ENCODE measurements at places on chromosomes 7 and 10.

- DNase-seq, result no peak
Measured at GRCh38 chr7:47588704-47589225, 6.9 kb upstream of the TNS3 start.

GRCh38 chr7:38294926-38295325, 21.5 kb upstream of the TARP start:
- DNase-seq, result no peak

- no peak for DNase-seq
Measured at GRCh38 chr10:119353421-119353820, 146.1 kb downstream of the GRK5 start.

- no peak for DNase-seq
Measured at GRCh38 chr7:139086454-139086853, 23.1 kb downstream of the ZC3HAV1 start.

GRCh38 chr10:11397077-11397965, 214.1 kb downstream of the USP6NL start:
- no peak for DNase-seq

DNA sequence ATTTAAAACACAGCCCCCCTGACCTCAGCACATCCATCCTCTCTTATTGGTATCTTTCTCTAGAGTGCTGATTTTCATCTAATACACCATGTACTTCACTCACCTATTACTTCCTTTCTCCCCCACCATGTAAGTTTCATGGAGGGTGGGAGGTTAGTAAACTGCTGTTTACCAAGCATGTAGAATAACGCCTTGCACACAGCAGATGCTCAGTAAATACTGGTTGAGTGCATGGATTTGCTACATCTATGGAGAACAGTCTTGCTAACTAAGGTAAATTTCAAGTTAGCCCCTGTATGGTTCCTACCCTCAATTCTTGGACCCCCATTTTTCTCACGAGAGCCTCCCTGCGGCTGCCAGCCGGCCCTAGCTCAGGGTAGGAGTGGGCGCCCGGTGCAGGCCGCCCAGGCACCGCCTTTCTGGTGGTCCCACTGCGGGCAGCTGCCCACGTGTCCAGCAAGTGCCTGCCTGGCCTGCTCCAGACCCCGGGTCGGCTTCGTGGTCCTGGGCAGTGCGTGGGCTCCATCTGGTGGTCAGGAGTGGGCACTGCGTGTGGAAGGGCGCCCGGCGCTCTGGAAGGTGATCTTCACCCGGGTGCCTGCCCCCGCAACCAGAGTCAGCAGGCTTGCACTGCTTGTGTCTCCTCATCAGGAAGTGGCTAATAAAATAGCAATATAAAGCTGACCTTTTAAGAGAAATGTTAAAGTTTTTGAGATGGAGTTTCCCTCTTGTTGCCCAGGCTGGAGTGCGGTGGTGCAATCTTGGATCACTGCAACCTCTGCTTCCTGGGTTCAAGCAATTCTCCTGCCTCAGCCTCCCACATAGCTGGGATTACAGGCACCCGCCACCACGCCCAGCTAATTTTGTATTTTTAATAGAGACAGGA, 63.4 kb upstream of the DNAJB6 start:
- DNase-seq, result peak; percentile 34

DNA sequence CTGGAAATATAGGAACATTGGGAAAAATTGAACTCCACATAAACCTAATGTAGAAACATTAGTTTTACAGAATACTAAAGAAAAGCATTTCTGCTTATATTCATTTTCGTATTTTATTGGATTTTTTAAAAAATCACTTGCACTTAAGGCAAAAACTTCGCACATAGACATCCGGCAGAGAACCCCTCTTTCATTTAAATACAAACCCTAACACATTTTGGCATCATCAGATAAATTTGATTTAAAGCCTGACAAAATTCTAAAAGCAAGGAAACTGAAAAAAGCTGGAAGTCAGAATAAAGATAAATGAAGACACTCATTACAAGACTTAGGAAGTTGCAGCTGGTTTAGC, 396 bp upstream of the EXOC4 start:
- DNase-seq, result no peak

DNA sequence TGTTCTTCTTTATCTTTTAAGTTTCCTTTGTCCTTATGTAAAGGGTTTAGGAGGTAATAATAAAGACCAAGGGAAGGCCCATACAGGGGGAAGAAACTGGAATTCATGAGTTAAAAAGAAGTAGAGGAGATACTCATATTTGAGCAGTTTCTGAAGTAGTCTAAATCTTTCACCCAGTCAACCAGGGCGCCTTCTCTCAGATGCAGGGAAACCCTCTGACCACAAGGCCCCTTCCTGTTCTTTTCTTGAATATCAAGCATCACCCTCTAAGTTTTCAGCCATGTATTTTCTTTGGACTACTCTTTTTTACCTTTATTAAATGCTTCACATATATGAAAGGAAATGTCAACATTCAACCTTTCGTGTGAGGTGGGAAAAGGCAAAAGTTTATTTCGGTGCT, 630.8 kb downstream of the SUGCT start:
- no peak for DNase-seq

GRCh38 chr10:14385596-14386593, 55.2 kb upstream of the FRMD4A start:
- no peak for DNase-seq

GRCh38 chr7:138749960-138750359, 47.8 kb upstream of the TMEM213 start:
- DNase-seq, result no peak

DNA sequence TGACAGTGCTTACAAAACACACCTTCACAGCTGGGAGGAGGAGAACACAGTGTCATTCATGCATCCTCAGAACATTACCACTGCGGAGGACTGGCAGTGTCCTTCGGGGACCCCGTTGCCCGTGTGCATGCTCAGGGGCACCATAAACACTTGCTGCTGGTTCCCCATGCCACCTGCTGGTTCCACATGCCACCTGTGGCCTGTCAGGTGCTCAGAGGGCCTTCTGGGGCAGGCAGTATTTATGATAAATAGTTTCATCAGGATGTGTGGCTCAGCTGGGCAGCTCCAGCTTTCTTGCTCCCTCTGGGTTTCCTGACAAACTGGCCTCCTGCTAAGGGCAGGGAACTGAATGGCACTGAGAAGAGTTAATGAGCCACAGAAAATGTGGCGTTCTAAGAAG, 32.1 kb downstream of the CELF2 start:
- DNase-seq, result no peak

DNA sequence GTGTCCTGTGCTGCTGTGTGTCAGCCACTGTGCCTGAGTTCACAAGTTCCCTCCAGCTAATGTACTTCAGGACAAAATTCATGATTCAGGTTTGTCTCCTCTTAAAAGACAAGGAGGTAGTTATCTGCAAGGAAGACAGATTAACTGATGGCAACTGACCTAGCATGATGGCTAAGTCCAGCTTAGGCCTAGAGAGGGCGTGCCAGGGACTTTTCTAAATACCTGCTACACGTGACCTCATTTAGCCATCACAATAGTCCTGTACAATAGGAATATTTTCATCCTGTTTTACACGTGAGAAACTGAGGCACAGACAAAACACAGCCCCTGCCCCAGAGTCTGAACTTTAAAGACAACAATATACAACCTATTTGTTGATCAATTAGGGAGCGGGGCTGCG, 275.7 kb downstream of the XPNPEP1 start:
- DNase-seq, result no peak

GRCh38 chr10:80164596-80164995, 32.1 kb downstream of the PLAC9 start:
- no peak for DNase-seq

GRCh38 chr7:111730057-111730456, 167.8 kb upstream of the IMMP2L start:
- DNase-seq, result no peak

DNA sequence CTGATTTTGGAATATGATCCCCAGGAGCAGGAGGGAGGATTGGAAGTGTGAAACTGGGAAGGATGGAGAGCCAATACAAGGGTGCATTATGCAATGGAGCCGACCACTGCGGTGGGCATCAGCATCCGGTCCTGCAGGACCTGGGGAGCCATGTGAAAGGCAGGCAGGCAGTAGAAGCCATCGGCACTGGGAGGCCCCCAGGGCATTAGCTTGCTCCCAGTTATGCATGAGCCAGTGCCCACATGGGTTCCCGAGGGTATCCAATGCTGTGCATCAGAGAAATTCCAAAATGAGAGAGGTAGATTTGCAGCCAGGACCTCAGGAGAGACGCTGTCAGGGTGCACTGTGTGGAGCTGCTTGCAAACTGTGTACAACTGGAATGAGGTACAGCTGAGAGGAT, 8.7 kb upstream of the KCP start:
- DNase-seq, result no peak

GRCh38 chr7:102925976-102926782, 13.4 kb downstream of the LRRC17 start:
- no peak for DNase-seq

- no peak for DNase-seq
Measured at GRCh38 chr7:22584179-22584578, 84.2 kb upstream of the STEAP1B start.

DNA sequence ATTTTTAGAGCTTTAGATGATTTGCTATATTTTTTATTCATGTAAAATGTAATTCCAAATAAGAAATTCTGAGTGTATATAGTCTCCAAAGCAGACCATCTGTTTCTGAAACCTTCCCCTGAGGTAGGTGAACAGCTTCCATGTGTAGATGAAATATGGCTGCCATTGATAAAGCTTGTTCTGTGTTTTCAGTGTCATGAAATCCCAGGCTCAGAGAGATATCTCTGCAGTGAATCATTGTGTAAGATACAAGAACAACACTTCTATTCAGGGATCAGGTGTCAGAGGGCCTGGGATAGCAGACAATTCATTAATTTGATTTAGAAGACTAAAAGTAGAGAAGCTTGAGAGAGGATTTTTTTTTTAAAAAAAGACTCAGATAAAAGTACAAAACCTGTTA, 29.1 kb downstream of the ACTA2 start:
- no peak for DNase-seq

DNA sequence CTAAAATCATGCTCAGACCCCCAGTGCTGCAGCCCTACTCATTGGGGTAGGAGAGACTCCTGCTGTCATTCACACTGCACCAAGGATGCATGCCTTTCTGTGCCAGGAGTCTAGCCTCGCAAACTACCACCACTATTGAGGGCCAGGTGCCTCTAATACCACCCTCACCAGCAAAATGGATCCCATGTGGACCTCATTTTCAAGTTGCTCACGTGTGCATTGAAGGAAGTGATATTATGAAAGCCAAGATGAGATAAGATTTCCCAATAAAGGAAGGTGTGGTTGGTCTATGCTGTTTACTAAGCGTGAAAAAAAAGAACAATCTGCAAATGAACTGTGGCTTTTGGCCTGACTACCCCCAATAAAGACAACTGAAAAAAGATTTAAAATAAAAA, 7.2 kb upstream of the LAMTOR4 start:
- DNase-seq, result no peak

GRCh38 chr10:88828310-88828709, 23.3 kb downstream of the ANKRD22 start:
- no peak for DNase-seq

GRCh38 chr7:136884492-136884891, 16.0 kb downstream of the CHRM2 start:
- DNase-seq, result no peak

DNA sequence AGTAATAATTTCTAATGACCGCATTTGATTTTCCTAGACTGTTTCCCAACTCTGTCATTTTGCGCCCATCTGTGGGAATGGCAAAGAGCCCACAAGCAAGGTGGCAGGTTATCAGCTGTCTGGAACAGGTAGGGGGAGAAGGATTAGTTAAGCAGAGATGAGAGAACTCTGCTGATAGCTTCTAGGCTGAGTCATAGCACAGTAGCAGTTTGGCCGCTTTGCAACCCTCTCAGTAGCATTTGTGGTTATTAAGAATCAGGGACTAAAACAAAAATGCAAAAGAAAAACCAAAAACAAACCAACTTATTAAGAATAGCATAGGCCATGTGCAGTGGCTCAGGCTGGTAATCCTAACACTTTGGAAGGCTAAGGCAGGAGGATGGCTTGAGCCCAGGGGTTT, 602.7 kb upstream of the SORCS1 start:
- no peak for DNase-seq

- DNase-seq, result no peak
Measured at GRCh38 chr7:66732439-66732838, 8.1 kb upstream of the RABGEF1 start.

GRCh38 chr10:61640856-61641255, 21.9 kb upstream of the CABCOCO1 start:
- no peak for DNase-seq

DNA sequence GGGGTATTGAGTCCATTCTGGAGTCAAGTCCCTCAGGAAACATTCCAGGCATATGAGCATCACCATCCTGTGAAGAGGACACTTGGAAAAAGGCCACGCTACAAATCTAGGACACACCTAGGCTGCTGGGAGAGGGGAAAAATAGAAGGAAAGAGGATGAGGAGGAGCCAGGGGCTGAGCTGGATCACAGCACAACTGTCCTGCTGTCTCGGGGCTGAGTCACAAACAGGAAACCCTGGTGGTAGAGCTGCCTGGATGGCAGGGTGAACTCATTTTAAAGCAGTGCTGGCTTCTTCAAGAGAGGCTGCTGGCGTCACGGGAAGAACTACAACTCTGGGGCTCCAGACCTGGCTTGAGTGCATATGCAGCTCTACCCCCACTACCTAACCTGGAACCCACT, 151.5 kb downstream of the RNF216 start:
- DNase-seq, result no peak

GRCh38 chr7:44963364-44964290, 15.2 kb downstream of the MYO1G start:
- DNase-seq, result no peak

DNA sequence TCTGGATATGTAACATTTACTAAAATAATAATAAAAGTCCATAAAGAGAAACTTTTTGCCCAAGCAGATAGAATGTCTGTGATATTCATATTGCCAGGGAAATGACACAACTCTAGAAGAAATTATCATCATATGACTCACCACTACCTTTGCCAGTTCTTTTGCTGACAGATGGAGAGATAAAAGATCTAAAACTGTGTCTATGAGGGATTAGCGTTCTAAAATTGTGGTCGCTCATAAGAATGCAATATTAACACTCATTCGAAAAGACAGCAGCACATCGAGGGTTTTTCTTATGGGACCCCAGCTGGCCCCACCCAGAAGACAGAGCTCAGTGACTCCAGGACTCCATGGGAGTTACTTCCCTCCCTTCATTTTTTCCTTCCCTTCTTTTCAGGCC, 16.6 kb upstream of the LANCL2 start:
- DNase-seq, result no peak

GRCh38 chr10:6062101-6062771, at the start of gene IL2RA:
IL2RA (minus strand) TSS chr10:6062367; CDS start chr10:6062151, 216 bp downstream.
- peak; percentile 75 for DNase-seq

GRCh38 chr7:43220250-43220649, 107.8 kb downstream of the HECW1 start:
- DNase-seq, result no peak

- no peak for DNase-seq
Measured at GRCh38 chr10:128084364-128084763, 41.9 kb downstream of the MKI67 start.

DNA sequence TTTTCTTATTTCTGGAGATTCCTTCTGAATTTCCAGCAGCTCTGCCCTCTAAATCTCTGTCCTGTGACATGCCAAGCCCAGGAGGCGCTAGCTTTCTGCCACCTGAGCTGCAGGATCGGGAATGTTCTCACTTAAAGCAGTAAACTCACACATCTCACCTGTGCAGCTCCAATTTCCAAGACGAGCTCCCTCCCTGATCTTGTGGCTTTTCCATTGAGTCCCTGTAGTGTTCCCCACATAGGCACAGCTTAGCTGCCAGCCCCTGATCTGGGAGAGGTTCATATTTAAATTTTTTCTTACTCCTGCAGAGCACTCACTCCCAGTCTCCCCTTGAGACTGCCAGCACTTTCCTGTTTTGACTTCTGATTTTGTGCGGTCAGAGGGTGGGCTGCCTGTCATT, 479.3 kb downstream of the GLRX3 start:
- no peak for DNase-seq

- no peak for DNase-seq
Measured at GRCh38 chr10:74794531-74794930, 31.9 kb upstream of the KAT6B start.
